ENCODE measurements at places on chromosomes 2 and 18.

- no peak for DNase-seq
Observed at GRCh38 chr18:80004600-80005342, 16.4 kb upstream of the TXNL4A start.

- no peak for DNase-seq
Observed at GRCh38 chr2:203997481-203997880, 60.9 kb downstream of the ICOS start.

GRCh38 chr18:58758046-58758445, 86.8 kb downstream of the MALT1 start:
- DNase-seq, result no peak

DNA sequence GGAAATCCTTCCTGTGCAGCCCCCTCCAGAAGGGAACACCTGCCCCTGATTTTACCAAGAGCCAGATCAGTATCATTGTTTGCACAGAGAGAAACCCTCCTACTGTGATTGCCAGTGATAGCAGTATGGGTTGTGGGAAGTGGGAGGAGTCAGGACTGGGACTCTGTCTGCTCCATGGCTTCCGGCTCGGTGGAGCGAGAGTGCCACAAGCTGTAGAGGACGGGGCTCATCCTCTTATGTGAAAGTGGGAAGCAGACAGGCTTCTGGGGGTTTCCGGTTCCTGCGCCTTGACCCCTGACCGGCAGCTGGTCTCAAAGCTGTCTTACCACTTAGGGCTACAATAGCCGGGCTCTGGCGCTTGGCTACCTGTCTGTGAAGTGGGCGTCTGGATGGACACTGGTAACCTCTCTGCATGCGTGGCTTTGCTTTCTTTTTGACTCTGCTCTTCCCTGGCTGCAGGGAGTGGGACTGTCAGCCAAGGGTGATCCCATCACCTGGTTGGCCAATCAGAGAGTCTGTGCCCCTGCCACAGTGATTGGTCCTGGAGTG, 79.7 kb downstream of the BCL2L11 start:
- no peak for DNase-seq

DNA sequence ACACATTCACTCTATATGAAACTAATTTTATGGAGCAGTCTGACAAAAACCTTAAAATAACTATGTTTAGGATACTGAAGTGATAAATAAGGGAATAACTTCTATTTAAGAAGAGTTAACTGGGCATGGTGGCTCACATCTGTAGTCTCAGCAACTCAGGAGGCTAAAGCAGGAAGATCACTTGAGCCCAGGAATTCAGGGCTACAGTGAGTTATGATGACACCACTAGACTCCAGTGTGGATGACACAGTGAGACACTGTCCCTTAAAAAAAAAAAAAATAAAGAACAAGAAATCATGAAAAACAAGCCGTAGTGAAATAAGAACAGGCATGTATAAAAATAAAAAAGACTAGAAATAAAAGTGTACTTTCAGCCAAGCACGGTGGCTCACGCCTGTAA, 82.0 kb downstream of the THADA start:
- DNase-seq, result no peak

DNA sequence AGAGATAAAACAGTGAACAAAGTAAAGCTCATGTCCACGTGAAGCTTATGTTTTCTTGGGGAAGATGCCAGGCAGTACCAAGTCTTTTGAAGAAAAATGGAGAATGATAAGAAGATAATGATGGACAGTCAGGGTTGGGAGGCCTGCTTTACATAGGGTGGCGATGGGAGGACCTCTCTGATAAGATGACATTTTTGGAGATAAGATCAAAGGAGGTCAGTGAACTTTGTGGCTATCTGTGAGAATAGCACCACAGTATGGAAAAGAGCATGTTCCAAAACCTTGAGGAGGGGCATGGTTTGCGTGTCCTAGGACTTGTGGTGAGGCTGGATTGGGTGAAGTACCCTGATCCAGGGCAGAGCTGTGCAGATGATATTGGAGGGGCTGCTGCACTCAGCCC, 461.7 kb upstream of the NRP2 start:
- no peak for DNase-seq

GRCh38 chr18:57062178-57062577, 84.7 kb upstream of the BOD1L2 start:
- no peak for DNase-seq

GRCh38 chr18:47284721-47285395, 33.4 kb upstream of the SKOR2 start:
- no peak for DNase-seq

- DNase-seq, result no peak
Observed at GRCh38 chr2:11949732-11950523, 203.5 kb downstream of the LPIN1 start.

GRCh38 chr2:27461118-27461517, 18.9 kb downstream of the KRTCAP3 start:
- no peak for DNase-seq

DNA sequence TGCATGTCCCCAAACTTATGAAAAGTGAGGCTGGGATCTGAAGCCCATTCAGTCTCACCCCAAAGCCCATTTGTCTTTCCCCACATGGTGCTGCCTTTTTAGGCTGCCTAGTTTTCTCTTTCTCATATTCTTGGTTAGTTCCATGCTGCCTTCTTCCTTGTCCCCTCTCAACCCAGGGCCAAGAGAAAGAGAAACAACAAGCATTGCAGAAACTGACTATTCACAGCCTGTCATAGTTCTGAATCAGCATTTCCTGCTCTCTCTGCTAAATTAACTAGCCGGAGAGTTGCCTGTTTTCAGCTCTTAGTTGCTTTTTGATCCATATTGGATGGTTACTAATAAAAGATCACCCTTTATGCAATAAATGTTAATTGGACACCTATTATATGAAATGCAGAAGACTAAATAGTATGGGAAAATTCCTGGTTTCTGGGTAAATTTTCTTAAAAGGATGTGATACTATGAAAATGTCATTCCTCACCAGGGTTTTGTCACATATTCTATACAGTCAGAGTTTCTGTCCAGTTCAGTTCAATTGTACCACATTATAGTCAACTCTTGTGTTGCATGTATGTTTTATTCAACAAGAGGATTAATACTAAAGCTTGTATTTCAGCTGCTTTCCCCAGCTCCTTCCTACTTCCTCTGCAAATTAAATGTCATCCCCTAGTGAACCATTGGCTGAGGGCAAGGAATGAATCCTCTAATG, 246.5 kb downstream of the GALR1 start:
- no peak for DNase-seq

GRCh38 chr2:70123051-70123828, 36.0 kb downstream of the PCBP1 start:
- DNase-seq, result no peak

DNA sequence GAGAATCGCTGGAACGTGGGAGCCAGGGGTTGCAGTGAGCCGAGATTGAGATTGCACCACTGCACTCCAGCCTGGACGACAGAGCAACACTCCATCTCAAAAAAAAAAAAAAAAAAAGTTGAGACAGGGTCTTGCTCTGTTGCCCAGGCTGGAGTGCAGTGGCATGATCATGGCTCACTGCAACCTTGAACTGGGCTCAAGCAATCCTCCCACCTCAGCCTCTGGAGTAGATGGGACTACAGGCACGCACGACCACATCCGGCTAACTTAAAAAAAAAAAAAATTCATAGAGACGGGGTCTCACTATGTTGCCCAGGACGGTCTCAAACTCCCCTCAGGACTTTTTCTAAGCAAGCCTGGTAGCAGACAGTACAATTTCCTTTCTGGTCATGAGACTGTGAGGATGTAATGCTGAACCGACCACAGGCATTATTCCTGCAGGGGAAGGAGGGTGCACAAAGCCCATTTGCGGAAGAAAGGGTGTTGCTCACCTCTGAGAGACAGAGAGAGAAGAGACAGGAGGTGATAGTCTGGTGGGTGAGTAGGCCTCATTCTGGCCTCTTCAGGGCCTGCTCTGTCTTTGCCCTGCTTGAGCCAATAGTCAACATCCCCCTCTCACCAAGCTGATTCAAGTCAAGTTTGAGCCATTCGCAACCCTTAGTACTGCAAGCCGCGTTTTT, 205.3 kb downstream of the ZFP36L2 start:
- no peak for DNase-seq

DNA sequence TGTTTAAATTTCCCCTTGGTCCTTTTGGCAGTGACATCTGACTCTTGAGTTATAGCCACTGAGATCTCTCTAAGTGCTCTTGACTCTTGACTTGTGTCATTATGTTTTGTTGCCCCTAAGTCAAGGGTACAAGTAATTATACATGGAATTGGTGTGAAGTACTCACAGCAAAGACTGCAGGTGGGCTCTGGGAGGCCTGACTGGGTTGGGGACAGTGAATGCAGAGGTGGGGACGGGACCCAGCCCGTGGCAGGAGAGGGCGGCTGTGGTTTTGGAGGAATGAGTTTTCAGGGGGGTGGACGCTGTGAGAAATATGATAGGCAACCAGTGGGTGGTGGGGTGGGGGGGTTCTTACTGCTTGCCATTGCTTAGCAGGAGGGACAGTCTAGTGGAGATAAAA, 97.8 kb downstream of the NCK2 start:
- no peak for DNase-seq

DNA sequence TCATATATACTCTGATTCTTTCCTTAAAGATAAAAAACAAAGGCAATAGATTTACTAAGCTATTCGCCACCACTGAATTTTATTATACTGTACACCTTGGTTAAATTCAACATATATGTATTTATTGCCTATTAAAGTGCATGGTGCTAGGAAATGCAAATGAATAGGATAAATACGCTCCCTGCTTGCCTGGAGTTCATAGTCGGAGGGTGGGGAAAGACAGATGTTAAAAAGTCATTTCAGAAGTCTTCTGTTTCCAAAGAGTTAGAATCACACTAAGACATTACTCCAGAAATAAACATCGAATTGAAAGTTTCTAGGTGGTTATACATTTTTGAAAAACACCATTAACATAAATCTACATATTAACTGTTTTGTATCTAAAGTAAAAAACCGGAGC, 19.8 kb downstream of the C1D start:
- DNase-seq, result no peak

- no peak for DNase-seq
Observed at GRCh38 chr2:173968551-173968950, 3.4 kb upstream of the SP3 start.

- DNase-seq, result no peak
Observed at GRCh38 chr2:60440767-60441163, 112.7 kb downstream of the BCL11A start.

DNA sequence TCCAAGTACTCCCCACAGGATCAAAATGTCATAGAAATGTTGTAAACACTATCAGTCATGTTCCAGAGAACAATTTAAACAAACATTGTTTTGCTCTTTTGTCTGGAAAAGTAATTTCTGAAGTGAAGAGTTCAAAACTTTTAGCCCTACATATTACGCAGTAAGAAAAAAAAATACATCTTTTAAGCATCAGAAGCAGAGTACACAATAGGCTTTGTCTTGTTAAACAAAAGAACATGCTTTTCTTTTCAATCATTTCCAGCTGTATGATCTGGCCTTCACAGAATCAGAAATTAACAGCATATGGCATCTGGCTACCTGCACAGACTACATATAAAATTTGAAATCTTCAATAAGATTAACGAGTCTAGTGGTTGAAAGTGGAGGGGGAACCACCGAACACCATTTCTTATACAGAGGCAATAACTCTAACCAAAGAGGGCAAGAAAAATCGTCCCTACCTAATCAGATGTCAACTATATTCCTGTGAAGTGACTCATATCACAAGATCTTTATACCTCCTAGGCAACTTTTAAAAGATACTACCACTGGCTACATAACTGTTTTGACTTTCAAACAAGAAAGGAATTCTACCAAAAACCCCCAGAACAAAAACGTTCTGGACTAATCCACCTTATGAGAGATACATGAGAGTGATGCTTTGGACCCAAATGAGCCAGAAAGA, 149.3 kb downstream of the EXOC6B start:
- no peak for DNase-seq
